NCI-H1436 treated with DMSO at 0.1 percent for 48 hours (cell line): ENCODE measurements at places on chromosomes 5 and 9.

DNA sequence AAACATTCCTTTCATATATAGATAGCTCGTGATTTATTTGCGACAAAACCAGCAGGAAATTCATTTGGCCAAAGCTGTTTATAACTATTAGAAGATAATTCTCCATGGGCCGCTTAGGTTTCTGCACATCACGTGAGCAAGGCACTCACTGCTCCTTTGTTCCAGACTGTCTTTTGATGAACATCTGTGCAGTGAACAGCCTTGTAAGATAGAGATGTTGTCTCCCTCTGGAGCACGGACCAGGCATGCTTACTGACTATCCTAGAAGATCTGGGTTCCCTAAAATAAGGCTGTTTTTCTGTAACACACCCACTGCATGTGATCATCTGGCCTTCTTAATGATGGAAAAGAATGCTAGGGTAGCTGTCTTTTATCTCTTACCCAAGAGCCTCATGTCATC is 30.9 kb downstream of the YIPF5 start:
- no peak for DNase-seq

DNA sequence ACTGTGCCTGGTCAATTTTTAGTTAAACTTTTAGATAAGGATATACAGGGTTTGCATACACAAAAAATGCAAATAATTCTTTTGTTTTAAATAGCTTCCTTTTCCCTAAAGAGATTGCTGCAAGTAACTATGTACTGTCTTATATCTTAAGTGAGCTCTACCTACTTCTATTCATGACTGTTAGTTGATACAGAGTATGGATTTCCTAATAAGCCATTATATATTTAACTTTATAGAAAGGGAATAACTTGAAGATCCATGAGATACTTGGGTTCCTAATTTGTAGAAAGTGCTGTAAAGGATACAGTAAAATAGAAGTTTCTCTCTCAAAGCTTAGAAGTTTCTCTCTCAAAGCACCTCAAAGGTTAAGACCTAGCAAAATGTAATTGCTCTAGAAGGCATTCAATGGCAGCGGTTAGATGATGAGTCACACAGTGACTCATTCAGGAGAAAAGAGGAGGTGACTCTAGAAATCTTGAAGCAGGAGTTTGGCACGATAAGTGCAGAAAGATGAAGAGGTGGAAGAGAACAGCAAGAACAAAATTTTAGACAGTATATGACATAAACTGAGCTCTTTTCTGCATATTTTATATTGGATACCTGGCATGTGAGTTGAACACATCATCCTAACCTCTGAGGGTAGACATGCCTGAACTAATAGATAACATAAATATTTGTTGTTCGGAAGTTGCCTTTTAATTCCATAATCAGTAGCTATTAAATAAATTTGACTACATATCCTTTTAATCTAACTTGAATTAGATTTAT is 5.5 kb upstream of the DNAJC21 start:
- DNase-seq: no peak

DNA sequence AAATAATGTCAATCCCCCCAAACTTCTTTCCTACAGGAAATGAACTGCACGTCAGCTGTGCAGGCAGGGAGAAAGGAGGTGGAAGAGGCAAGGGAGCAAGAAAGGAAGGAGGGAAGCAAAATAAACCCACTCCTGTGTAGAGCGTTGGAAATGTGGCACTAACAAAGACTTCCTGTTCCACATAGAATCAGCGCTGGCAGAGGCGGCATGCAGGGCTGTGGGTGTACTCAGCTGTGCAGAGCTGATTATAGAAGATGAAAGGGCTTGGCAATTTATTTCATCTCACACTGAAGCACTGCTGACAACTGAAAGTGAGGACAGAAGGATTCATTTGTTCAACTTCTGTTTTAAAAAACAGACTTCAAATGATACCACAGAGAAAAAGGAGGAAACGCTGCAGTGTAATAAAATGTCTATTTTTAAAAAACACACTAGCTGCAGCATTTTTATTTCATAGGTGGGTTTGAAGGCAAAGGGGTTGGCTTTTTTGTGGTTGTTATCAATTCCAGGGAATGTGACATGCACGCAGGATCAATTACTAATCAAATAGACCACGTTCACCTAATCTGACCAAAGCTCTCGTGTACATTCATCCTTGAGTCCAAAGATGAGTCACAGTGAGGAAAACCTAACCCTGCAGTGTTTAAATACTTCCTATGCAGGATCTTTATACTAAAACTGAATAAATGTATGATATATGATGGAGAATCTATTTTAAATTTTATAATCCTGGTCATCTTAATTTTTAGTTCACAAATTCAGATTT is 583.5 kb downstream of the ZNF608 start:
- peak; percentile 49 for DNase-seq

DNA sequence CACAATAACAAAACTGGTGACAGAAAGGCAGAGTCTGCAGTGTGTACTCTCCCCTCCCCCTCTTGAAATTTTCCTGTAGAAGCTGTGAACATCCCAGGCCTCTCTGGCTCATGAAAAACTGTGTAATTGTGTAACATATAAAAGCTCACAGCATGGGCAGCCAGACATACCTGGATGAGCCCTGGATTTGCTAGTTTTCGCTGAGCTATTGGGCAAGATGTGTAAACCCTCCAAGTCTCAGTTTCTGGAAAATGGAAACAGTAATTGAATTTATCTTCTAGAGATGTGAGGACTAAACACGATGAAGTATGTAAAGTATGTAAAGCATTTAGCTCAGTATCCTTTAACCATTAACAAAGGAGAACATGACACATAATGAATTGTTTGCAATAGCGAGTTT is 143.2 kb upstream of the ANKH start:
- DNase-seq: no peak
